ENCODE measurements at places on chromosomes 13 and 19.

DNA sequence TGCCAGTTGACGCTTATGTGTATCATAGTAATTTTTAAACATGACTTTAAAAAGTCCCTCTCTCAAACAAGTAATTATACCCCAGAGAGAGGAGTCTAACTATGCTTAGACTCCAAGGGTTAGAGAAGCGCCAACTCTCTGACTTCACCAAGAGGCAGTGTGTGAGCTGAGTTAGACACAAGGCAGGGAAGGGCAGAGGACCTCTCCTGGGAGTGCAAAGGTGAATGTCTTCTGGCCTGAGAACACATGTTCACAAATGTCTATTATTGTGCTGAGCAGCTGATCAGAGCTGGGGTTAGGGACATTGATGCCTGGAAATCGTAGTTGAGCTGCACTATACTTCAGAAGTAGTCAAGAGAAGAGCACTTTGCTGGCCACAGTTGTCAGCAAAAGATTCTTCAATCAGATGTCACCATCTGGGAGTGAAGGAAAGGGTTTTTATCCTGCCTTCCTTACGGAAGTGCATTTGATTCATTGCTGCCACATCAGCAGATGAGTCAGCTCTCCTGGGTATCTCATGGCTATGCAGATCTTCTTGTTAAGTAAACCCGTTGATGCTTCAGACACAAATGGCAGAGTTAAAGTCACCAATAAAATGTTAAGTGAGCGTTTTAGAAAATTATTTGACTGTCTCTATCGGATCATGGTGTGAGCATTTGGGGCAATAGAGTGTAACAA, 283.2 kb upstream of the ARGLU1 start:
- no peak for DNase-seq

- DNase-seq: no peak
These were observed 135.0 kb downstream of the CRYL1 start for GRCh38 chr13:20390526-20391175.

DNA sequence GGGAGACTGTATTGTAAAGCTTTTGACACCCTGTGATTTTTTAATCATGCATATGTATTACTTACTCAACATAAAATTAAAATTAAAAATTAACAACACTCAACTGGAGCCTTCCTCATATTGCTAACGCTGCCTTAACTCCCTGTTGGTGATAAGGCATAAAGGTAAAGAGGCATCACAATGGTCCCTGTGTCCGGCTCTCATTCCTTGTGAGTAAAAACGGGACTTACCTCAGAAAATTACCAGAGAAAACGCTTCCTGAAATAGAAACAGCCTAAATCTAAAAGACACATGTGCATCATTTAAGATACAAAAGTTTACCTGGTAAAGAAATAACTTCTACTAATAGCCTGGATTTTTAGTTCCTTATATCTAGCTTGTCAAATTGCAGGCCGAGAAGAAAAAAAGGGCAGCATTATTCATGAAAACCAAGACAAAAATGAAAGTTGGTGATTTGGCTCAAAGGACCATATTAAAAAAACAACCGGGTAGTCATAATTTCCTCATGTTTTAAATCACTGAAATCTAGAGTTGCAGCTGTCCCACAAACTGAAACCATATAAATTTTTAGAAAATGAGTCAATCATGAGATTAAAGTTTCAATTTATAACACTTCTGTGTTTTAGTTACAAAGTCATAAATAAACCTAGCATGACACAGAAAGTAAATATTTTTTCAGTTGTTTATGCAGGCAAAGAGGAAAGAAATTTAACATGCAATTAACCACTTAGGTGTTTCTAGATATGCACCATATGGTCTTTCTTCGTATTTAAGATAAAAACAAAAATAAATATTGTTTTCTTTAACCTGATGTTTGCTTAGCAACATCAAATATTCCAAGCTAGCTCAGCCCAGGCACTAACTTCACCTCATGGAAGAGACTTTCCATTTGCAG, 94.7 kb downstream of the MIPEP start:
- peak; percentile 9 for DNase-seq

- peak; percentile 1 for DNase-seq
These were observed 103.7 kb upstream of the EDNRB start for GRCh38 chr13:78022164-78022877.

- DNase-seq: no peak
These were observed 333.2 kb downstream of the DNAJC15 start for GRCh38 chr13:43356567-43356966.

DNA sequence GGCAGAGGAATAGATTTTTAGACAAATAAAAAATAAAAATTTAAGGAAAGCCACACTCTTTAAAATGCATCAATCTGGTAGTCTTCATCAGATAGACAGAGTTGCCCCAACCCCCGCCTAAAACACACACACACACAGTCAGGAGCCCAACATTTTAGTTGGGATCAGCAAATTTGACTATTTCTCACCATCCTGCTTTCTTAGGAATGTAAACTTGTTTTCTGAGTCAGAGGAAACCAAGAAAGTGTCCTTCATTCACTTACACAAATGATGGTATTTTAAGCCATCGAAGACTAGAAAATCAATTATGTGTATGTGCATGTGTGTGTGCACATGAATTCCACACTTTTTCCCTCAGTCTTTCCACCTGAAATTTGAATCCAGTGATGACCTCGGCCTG, 1657.5 kb downstream of the SLITRK1 start:
- DNase-seq: no peak

GRCh38 chr19:49871349-49871985, 4.1 kb upstream of the PNKP start:
- DNase-seq: no peak

DNA sequence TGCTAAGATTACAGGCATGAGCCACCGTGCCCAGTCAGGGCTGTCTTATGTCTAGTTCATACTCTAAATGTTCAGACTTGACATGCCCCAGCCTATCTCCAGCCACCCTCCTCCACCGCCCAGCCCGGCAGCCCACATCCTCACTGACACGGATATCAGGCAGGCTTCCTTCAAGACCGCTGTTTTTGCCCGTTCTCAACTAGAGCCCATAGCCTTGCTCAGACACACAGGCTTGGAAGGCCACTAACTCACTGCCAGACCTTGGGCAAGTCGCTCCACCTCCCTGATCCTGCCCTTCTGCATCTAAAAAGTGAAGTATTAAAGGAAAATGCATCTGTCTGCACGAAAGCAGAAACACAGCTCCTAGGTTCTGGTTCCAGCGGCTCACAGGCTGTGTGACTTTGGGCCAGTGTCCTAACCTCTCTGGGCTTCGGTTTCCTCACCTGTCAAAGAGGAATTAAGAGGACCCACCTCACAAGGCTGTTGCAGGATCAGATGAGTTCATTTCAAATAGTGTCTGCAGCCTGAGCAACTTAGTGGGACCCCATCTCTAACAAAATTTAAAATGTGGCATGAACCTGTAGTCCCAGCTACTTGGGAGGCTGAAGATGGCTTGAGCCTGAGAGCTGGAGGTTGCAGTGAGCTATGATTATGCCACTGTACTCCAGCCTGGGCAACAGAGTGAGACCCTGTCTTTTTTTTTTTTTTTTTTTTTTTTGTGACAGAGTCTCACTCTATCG, 14.5 kb upstream of the CERS4 start:
- no peak for DNase-seq

DNA sequence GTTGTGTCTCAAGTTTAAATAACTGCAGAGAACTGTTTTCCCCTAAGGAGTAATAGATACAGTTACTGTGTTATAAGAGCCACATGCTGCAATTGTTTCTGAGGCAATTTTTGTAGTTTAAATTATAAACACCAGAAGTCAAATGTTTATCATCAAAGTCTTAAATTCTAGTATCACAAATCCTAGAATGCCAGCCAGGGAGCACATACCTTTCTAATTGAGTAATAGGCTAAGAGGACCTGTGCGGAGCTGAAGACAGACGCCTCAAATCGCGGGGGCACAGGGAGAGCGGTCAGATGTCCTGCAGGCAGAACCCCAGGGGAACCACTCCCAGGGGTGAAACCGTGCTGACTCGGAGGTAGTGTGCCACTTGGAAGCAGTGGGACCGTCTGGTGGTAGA, 65.2 kb upstream of the TNFRSF19 start:
- no peak for DNase-seq

GRCh38 chr19:17160908-17161307, 54.2 kb upstream of the USE1 start:
- no peak for DNase-seq

- no peak for DNase-seq
These were observed 24.2 kb downstream of the UHRF1 start for GRCh38 chr19:4933528-4933927.

- no peak for DNase-seq
These were observed 260.1 kb downstream of the COL4A1 start for GRCh38 chr13:110046811-110047210.

- DNase-seq: no peak
These were observed 1.2 kb downstream of the SEMA6B start for GRCh38 chr19:4557971-4558941.

DNA sequence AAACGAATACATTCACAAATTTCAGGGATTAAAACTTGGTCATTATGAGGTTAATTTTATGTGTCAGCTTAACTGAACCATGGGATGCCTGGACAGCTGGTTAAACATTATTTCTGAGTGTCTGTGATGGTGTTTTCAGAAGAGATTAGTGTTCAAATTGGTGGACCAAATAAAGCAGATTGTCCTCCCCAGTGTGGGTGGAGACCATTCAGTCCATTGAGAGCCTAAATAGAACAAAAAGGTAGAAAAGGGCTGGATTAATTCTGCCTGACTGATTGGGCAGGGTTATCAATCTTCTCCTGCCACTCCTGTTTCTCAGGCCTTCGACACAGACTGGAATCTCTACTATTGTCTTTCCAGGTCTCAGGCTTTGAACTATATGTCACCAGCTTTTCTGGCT, 203.8 kb upstream of the SLITRK6 start:
- DNase-seq: no peak

DNA sequence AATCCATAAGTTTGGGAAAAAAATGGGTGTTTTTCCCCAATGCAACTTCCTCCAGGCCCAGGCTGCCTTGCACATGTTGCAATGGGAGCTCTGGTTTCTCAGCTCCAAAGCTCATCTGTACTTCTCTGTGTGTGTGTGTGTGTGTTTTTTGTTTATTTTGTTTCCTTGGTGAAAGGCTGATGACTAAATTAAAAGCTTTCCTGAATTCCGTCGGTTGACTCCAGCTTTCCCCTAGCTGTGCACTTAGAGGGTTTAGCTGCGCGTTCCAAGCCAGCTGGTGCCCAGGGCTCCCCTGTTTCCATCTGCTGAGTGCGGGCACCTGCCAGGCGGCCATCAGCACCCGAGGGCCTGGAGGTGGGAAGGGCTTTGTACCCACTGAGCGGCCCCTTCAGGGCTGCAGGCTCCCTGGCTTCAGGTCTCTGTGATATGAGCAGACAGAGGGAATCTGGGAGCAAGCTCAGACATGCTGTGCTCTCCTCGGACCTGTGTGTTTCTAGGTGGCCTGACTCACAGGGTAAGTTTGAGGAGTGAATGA, 129.1 kb upstream of the SOX1 start:
- DNase-seq: no peak

- DNase-seq: no peak
These were observed 687 bp downstream of the PLEKHA4 start for GRCh38 chr19:48867746-48868113.

DNA sequence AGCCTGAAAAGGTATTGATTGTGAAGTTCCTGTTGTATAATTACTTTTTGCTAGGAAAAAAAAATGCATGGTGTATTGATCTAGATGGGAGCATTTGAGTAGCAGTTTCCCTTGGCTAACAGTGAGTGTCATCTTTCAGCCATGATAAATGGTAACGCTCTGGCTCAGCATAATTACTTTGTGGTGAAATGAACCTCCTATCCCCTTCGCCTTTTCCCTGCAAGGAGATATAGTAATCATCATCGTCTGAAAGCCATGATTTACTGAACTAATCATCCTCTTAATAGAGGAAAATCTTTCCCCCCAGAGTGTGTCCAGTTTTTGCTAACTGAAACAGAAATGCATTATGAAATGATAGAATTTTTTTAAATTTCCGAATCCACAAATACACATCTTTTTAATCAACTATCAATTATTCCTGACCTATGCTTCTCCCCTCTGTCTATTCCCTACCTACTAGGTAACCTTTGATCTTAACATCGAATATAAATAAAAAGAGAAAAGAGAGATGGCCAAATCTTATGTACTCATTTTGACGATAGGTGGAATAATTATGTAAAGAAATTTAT, 88.7 kb downstream of the MAB21L1 start:
- DNase-seq: no peak

- DNase-seq: no peak
These were observed 6.4 kb downstream of the KLF16 start for GRCh38 chr19:1856698-1857603.

DNA sequence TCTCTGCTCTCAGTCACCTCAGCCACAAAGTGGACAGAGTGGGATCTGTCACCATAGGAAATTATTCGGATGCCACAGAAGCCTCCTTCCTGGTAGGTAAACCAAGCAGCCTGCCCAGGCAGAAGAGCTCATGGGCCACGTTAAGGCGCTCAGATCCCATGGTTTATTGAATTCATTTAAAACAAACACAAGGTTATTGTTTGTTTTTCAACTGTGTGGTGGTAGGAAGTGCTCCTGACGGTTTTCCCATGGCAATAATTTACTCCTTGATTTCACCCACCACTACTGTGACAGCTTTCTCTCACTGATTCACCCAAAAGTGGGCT, 14.4 kb downstream of the BCAM start:
- DNase-seq: no peak

GRCh38 chr13:74644229-74644628, 510.0 kb upstream of the KLF12 start:
- DNase-seq: no peak

DNA sequence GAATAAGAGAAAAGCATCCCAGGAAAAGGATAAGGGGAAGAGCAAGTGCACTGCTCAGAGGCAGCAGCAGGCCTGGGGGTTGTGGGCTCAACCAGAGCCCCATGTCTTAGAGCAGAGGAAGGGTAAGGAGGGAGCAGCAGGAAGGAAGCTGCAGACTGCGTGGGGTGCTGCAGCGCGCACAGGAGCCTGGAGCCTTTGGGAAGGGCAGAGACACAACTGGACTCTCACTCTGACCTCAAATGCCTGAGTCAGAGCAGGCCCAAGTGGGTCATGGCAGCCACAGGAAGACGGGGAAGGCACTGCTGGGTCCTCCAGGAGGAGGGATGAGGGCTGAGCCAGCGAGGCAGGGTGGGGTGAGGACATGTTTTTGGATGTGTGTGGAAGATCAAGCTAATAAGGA, 31.6 kb downstream of the SIGLEC7 start:
- no peak for DNase-seq

- peak; percentile 59 for DNase-seq
These were observed 471 bp upstream of the INSR start for GRCh38 chr19:7294558-7295212.

GRCh38 chr13:45327253-45327955, 13.6 kb downstream of the TPT1 start:
- no peak for DNase-seq

DNA sequence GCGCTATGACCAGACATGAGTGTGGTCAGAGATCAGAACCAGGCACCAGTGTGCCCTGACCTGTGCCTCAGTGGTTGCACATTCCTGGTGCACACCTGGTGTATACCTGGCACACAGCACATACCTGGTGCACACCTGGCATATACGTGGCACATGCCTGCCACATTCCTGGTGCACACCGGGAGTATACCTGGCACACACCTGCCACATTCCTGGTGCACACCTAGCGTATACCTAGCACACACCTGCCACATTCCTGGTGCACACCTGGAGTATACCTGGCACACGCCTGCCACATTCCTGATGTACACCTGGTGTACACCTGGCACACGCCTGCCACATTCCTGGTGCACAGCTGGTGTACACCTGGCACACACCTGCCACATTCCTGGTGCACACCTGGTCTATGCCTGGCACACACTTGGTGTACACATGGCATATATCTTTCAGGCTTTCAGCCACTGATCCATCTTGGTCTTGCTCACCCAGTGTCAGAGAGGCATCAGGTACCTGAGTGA, 61.3 kb upstream of the ADGRL1 start:
- no peak for DNase-seq
